Effector memory CD4-positive, alpha-beta T cell (primary cell): ENCODE measurements at places on chromosomes 3 and 15.

- no peak for DNase-seq
These were observed 929.5 kb upstream of the ALCAM start for GRCh38 chr3:104437131-104437750.

DNA sequence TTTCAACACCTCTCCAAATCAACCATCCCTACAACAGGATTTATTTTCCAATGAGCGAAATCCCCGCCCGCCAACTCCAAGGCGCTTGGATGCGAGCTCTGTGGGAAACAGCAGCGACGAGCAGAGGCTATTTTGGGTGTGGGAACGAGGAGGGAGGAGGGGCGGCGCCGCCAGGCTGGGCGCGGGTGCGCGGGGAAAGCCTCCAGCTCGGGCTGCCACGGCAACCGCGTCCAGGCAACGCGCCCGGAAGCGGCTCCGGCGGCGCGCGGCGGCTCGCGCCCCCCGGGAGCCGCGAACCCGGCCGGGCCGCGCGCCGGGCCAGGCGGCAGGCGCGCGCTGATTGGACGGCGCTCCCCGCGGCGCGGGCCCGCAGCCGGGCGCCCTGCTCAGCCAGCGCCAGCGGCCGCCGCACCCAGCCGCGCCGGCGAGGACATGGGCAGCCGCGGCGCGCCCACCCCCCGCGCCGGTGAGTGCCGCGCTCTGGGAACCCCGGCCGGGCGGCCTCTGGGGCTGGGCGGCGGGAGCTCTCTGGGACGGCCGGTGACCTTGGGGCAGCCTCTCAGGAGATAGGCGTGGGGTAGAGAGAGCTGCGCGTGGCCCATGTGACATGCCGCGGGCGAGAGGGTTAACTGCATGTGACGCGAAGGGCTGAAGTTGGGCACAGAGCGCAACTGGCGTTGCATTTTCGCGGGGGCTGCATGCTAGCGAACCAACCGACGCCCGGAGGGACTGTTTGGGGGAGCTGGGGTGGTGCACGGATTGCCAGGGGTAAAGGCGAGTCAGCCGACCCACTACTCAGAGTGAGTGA is at the start of gene FAM81A:
TSS of gene FAM81A (plus strand) at position 370 of the 808 bp plus-strand sequence. CDS start 20,441 bp downstream, outside the sequence.
- no peak for DNase-seq

DNA sequence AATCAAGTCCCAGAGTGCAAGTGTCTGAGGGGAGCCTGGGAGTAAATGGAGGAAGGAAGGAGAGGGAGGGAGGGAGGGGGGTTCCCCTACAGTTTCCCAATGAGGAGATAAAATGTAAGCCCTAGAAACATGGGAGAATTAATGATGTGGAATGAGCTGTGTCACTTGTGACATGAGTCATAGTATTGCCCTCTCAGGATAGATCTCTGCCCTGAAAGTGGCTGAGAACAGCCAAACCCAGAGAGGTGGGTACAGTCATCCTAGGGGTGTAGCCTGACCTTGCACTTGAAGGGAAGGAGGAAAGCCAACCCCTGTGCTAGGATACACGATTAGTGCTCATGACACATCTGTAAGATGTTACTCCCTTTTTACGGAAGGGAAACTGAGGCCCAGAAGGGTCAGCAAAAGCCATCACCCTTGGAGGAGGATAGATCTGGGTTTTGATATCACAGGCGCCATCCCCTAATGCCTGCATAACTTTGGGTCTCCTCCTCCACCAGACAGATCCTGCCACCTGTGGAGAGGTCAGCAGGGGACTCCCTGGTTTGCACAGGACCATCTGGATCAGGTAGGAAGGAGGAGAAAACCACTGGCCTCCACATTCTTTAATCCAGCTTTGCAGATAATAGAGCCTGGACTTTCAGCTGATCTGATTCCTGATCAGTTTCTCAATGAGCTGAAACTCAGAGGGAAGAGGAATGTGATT is 23.1 kb upstream of the USP3 start:
- peak; percentile 24 for DNase-seq

GRCh38 chr15:52337198-52337853 is 41.7 kb upstream of the MYO5C start:
- no peak for DNase-seq

DNA sequence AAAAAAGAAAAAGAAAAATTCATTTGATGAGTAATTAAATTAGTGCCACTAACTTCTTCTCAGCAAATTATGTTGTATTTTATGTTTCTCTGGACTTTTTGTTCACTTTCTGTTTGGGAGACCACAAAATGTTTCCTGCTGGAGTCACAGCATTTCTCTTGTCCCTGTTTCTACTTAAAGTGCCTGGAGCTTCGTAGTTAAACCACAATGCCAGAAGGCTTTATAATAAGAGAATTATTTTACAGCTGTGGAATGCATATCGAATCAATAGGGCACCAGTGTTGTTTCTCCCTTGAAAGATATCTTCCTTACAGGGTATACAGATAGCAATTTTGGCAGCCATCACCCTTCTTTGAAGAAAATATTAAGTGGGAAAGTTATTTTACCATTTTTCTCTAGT is 3.2 kb downstream of the DTWD1 start:
- DNase-seq, result no peak

DNA sequence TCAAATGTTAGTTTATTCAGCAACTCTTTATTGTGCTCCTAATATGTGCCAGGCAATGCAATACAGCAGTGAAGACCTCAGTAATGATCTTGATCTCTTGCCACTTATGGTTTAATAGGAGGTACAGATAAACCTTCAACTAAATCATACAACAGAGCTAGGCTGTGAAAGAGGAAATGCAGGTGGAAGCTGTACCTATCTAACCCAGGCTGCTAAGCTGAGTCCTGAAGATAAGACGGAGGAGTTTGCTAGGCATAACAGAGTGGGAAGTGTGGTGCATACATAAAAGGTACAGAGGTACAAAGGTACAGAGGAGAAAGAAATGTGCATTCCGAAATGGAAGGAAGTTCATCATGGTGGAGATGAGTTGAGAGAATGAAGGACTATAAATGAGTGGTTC is 35.0 kb downstream of the KBTBD8 start:
- DNase-seq, result no peak
